ENCODE measurements at places on chromosomes 13 and 19. TPM values are rescaled to one million over a fixed set of nuclear protein-coding genes. Genes with fewer than 3 reads are reported as not detected.

Gene NCR1
- not detected for total RNA-seq

Gene ZSWIM9
- total RNA-seq: 12.0 TPM

Gene KCNC3
- total RNA-seq: 9.4 TPM

Gene ANGPTL4
- total RNA-seq: not detected

Gene FGF22
- not detected for total RNA-seq

Gene FCAR
- total RNA-seq: not detected

All from PC-9 (cell line).